ENCODE measurements at places on chromosomes 6 and 20. TPM values are rescaled to one million over a fixed set of nuclear protein-coding genes. Genes with fewer than 3 reads are reported as not detected.
A peak's percentile ranks its signal among the peaks of the same experiment; 100 is the strongest.

GRCh38 chr6:11168091-11168635, 56.6 kb upstream of the ERVFRD-1 start:
- DNase-seq: no peak

- no peak for DNase-seq
Observed at GRCh38 chr6:169766232-169766631, 14.8 kb downstream of the ERMARD start.

- DNase-seq: no peak
Observed at GRCh38 chr6:25220857-25221256, 58.3 kb upstream of the CARMIL1 start.

- DNase-seq: no peak
Observed at GRCh38 chr6:161626132-161626676, 352.3 kb upstream of the AGPAT4 start.

GRCh38 chr20:51542033-51542570, 417 bp downstream of the NFATC2 start:
- peak; percentile 56 for DNase-seq

- DNase-seq: no peak
Observed at GRCh38 chr6:30149858-30150550, 11.0 kb downstream of the TRIM10 start.

GRCh38 chr6:7413151-7413823, 23.7 kb downstream of the RIOK1 start:
- DNase-seq: peak; percentile 34

DNA sequence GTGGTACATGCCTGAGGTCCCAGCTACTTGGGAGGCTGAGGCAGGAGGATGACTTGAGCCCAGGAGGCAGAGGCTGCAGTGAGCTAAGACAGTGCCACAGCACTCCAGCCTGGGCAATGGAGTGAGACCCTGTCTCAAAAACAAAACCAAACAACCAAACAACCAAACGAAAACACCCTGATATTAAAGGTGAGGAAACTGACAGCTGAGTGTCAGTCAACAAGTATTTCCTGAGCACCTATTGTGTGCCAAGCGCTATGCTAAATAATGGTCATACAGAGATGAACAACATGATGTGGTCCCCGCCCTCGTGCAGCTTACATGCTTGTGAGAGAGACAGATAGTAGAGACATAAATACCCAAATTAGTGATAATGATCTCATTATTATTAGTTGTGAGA, 1.9 kb upstream of the TULP1 start:
- DNase-seq: no peak

GRCh38 chr6:157372501-157373280, 8.3 kb upstream of the ZDHHC14 start:
- DNase-seq: no peak

DNA sequence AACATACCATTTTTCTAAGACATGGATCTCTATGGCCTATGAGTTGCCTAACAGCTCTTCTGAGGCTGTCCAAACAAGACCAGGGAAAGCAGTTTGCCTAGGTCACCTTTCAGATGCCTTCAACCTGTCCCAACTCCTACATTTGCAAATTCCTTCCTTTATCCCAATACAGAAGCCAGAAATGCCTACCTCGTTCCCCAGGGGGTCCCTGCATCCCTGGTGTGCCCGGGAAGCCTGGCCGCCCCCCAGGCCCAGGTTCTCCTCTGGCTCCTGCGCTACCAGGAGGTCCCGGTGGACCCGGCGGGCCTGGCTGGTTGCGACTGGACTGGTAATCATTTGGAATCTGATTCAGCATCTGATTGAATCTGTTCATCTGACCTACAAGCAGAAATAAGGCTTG, 115.9 kb downstream of the COL12A1 start:
- no peak for DNase-seq

DNA sequence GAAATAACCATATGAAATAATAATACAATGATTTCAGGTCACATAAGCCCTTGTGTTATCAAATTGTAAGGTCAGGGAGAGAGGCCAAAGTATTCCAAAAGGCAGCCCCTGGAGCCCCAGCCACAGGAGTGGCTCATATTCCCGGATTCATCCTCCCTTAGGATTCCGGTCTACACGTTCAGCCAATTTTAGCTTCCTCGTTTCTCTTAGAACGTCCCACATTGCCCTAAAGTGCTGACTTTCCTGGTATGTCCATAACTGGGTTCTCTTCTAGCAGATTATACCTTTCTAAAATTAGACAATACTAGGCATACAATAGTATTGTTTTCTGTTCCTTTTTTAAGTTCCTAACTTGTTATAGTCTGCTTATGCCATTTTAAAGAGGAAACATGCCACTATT, 192.7 kb upstream of the NOX3 start:
- DNase-seq: no peak

DNA sequence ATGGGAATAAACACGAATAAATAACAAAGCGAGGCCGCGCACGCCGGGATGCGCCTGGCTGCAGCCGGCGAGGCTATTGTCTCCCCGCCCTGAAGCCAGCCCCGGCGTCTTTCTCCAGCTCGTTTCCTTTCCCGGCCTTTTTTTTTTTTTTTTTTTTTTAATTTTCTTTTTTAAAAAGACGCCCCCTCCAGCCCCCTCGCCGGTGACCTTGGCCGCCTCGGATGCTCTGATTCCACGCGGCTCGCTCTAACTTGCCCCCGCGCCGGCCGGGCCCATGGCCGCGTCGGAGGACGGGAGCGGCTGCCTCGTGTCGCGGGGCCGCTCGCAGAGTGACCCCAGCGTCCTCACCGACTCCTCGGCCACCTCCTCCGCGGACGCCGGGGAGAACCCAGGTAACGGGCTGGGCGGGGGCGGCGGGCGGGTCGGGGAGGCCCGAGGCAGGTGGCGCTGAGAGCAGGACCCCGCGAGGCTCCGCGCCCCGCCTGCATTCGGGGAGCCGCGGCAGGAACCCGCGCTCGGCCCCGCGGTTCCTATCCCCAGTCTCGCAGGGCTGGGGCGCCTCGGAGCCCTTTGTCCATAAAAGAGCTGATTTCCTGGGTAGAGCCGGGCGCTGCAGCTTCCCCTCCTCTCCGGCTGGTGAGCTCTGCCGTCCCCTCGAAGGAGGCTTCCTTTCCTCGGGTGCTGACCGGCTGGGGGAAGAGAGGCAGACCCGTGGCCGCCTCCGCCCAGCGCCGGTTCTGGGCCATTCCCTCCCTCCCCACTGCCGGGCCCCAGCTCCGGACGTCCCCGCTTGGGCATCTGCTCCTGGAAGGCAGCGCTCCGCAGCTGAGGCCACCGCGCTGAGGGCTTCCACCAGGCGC, 631 bp downstream of the PHACTR3 start:
- peak; percentile 20 for DNase-seq

- no peak for DNase-seq
Observed at GRCh38 chr6:159608961-159609651, 83.9 kb downstream of the SOD2 start.

GRCh38 chr6:111129013-111129412, 41.7 kb downstream of the SLC16A10 start:
- no peak for DNase-seq

DNA sequence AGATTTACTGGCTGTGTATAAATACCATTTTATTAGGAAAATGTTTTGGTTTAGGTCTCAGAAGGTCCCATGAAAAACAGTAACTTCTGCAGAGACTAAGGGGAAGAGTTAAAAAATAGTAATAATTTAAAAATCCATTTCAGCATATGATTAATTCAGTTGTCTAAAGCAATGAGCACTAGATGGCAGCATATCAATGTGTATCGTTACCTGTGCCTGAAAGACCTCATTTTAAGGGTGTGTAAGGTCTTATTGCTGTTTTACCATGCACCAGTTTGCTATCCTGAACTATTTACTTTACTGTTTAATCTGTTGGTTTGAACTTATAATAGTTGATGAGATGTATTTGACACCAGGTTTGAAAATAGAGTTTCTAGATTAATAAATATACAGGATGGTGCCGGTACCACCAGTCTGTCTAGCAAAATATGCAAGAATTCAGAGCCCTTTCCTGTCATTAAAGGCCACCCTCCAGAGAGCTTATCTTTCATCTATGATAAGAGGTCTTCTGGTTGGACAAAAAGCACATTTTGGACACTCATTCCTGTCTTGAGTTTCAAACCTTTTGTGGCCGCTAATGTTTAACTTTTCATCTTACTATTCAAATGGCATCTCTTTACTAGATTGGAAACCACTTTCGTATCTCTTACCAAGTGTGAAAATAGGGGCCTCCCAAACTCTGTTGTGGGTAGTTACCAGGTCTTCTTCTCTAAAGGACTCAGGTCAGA, 8.9 kb upstream of the AHI1 start:
- peak; percentile 62 for DNase-seq

DNA sequence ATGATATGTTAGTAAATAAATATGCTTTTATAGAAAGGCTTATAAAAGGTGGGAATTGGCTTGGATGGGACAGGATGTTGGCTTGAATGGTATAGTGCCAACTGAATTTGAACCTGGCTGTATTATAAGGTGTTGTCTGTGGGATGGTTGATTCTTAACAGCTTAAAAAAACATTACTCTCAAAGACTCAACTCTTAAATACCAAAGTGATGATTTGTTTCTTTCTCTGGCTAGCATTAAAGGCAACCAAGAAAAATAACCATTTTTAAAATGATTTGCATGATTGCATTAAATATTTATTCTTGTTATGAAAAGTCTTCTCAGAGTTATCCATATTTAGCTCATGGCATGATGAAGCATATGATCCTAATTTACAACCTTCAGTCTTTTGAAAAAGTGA, 216.2 kb downstream of the RIMS1 start:
- no peak for DNase-seq

GRCh38 chr6:149482545-149483333, 2.1 kb downstream of the ZC3H12D start:
- DNase-seq: no peak

- no peak for DNase-seq
Observed at GRCh38 chr6:156413154-156413553, 364.0 kb upstream of the ARID1B start.

DNA sequence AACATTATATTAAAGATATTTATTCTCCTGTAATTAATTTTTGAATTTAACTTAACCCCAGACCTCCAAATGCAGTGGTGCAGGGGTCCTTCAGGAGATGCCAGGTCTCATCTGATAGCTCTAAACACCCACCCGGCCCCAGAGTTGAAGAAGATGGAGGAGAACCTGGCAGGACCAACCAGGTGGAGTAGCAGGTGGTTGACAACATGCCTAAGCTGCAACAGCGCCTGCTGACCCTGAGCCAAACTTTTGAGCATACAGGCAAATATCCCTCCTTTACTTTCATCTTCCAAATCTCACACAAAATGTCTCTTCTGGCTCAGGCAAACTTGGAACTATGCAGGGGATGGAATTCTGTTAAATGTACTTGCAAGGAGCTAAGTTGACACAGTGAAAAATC, 145.3 kb upstream of the TCF21 start:
- no peak for DNase-seq

The LTB gene
- polyA plus RNA-seq: 6.0 TPM

The PCSK2 gene
- 2.0 TPM for polyA plus RNA-seq

The RIPPLY2 gene
- 0.91 TPM for polyA plus RNA-seq

The OPN5 gene
- not detected for polyA plus RNA-seq

The MOCS3 gene
- 5.5 TPM for polyA plus RNA-seq

Data from hepatocyte (in vitro differentiated cells).